T47D (cell line): ENCODE measurements at places on chromosomes 12 and 14.

GRCh38 chr12:19992311-19992710 is 376.0 kb upstream of the PDE3A start:
- no peak for DNase-seq

DNA sequence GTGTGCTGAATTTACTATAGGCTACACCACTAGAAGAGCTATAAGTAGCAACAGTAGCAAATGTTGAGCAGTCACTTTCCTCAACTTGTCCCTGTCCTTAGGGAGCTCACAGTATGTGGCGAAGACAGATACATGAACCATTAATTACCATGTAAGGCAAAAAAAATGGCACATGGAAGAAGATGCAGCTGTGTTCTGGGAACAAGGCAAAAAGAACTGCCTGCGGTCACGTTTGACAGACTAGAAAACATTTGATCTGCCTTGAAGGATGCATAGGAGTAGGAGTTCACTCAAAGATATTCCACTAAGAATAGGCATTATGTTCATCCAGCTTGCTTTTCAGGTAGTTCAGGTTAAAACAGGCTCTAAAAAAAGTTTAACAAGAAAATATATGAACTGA is 46.5 kb upstream of the IFNG-AS1 start:
- no peak for DNase-seq

GRCh38 chr12:69476276-69477017 is 6.3 kb downstream of the FRS2 start:
- no peak for DNase-seq

DNA sequence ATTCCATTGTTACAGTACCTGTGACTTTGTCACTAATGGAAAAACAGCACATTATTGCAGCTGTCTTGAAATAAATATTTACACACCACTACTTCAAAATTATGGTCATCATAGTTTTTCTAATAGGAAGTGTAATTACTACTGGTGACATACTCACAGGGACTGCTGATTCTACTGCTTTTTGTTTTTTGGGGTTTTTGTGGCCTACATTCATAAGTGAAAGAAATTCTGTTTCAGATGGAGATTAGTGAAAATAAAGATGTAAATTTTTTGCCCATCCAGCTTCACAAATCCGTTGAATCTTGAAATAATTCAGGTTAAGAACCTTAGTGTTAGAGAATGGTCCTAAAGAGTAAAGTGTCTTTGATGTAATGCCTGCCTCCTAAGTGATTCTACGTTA is 17.5 kb downstream of the KNTC1 start:
- no peak for DNase-seq

- no peak for DNase-seq
Measured at GRCh38 chr12:11759899-11760298, 110.4 kb downstream of the ETV6 start.

- no peak for DNase-seq
Measured at GRCh38 chr14:94052662-94053061, 26.5 kb downstream of the OTUB2 start.

DNA sequence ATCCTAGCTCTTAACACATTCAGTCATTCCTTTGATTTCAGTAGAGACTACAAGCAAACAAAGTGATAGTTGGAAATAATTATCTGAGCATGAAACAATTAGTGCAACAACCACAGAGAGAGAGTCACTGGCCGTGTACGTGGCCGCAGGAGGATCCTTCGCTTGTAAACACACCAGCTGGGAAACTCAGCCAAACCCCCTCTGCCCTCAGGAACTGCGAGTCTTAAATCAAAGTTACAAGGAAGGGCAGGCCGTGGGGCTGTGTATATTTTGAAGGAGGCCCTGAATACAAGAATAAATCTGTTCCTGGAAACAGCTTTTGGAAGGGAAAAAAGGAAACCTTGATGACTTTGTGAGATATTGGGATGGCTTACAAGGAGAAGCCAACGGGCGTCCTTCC is 164.5 kb downstream of the ANO2 start:
- no peak for DNase-seq

DNA sequence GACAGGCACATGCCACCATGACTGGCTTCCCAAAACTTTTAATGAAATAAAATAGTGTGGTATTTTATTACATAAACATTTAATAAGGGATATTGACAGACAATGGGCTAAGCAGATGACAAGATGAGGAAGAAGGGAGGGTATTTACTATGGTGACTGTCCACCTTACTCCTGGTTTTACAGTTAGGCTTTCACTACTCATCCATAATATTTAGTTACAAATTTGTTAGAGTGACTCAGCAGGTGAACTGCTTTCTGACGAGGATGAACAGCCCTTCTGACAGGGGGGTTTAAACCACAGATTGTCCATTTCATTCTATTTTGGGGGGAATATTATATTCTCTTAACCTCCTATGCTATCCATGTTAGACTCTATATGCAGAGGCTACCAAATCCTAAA is 3.6 kb upstream of the PALS1 start:
- no peak for DNase-seq

DNA sequence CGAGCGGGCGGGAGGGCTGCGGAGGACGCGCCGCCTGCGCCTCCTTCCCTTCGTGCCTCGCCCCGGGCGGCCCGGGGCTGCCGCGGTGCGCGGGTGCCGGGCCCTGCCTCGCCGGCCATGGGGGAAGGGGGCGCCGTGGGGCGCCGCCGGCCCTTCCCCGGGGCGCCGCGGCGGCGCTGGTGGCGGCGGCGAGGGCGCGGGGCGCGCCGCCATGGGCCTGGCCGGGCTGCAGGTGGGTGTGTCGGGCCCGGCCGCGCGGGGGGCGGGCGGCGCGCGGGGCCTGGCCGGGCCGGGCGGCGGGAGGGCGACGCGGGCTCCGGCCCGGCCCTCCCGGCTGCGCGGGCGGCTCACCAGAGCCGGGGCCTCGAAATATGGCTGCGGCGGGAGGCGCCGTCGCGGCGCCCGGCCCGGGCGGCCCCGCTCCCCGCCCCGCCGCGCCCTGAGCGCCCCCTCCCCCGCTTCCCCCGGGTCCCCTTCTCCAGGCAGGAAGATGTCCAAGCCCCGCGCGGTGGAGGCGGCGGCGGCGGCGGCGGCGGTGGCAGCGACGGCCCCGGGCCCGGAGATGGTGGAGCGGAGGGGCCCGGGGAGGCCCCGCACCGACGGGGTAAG is 5.1 kb downstream of the KMT5A start:
- DNase-seq = no peak

DNA sequence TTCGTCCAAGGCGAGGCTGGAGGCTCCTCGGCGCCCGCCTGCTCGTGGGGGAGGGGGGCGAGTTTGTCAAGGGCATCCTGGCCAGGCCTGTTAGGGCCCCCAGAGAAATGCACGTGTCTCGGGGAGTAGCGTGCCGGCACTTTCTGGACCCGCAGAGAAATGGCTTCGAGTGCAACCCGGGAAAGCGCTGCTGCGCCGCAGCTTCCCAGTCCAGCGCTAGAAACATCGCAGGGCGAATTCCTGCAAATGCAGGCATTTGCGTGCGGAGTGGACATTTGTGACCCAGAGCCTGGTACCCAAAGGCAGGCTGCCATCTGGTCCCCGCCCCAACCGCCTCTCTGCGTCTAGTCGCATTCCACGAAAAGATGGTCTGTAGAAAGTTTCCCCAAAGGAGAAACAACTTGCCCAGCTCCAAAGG is 756 bp downstream of the LGR5 start:
- no peak for DNase-seq

DNA sequence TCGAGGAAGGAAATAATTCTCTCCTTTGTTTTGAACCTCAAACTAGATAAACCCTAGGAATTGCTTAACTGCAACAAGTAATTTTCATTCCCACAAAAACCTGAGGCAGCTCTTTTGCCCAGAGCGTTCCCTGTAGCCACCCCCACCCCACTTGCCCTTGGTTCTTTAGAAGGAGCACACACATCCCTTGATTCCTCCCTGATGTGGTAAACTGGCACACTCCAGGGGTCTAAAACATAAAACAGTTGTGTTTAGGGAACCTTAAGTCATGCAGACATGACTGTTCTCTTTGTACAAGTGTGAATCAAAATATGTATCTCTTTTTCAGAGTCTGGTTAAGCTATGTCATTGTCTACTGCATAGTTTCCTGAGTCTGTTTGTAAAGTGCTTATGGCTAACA is 14.0 kb downstream of the MAPK1IP1L start:
- no peak for DNase-seq

GRCh38 chr12:39277416-39277815 is 165.5 kb downstream of the KIF21A start:
- DNase-seq = no peak

- DNase-seq = no peak
Measured at GRCh38 chr14:26282578-26282977, 315.3 kb downstream of the NOVA1 start.

- DNase-seq = no peak
Measured at GRCh38 chr14:104597576-104597975, 7.0 kb downstream of the TMEM179 start.

GRCh38 chr14:53151523-53152183 is 1.5 kb downstream of the DDHD1 start:
- peak; percentile 78 for DNase-seq

GRCh38 chr12:98389593-98389992 is 125.8 kb upstream of the TMPO start:
- no peak for DNase-seq

DNA sequence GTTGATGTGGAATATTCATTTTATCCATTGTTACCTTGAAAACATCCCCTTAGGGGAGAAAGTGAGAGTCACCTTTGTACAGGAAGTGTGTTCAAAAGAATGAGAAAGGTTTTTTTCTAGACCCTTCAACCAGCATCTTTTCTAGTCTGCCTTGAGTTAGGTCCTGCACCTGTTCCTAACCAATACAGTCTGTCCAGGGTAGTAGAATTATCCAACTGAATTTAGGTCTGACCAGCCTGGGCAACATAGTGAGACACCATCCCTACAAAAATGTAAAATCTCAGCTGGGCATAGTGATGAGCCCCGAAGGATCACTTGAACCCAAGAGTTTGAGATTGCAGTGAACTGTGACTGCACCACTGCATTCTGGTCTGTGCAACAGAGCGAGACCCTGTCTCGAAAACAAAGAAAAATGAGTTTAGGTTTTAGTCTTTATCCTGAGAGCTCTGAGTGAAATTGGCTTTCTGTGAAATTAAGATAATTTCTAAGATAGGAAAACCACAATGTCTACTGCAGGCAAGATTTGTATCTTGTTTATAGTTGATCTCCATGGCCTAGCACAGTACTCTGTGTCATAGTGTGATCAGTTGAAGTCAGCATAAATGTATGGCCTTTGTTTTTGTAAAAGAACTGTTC is 25.2 kb downstream of the ARHGAP5 start:
- no peak for DNase-seq

- no peak for DNase-seq
Measured at GRCh38 chr12:5328669-5329517, 103.0 kb upstream of the NTF3 start.

GRCh38 chr12:46557539-46558373 is 185.2 kb upstream of the SLC38A2 start:
- no peak for DNase-seq

- no peak for DNase-seq
Measured at GRCh38 chr14:63267171-63267570, 51.6 kb downstream of the GPHB5 start.

DNA sequence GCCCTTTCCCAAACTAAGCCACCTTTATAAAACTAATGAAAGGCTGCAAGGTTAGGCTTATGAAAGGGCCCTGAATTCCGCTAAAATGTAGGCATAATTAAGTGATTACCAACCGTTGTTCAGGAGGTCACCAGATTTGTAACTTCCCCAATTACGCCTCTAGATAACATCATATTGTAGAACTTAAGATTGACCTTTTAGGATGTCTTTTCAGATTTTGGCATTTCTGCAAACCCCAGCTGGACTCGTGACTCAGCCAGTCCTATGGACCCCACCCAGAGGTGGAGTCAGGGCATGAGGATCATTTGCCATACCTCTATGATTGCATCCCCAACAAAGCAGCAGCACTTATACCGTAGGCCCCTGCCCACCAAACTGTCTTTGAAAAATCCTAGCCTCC is 3.7 kb upstream of the LPCAT3 start:
- no peak for DNase-seq

GRCh38 chr14:23009939-23010726 is at the start of gene C14orf93:
TSS of gene C14orf93 (minus strand) at chr14:23010143. CDS start at chr14:22999023, 11,120 bp downstream.
- peak; percentile 50 for DNase-seq

DNA sequence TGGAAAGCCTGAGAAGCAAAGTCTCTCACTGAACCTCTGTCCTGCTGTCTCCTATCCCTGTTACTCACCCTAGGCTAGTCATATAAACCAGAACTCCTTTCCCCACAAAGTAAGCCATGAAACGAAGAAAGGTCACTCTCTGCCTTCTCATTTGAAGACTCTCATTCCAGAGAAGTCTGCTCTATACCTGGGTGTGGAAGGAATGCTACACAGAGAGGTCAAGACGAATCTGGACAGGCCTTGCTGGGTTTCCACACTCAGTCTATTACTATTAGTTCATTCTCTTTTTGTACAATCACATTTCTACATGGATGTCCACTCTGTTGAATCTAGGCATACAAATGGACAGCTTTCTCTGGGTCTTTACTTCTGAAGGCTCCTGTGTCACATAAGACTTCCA is 2.4 kb upstream of the AEBP2 start:
- DNase-seq = no peak

DNA sequence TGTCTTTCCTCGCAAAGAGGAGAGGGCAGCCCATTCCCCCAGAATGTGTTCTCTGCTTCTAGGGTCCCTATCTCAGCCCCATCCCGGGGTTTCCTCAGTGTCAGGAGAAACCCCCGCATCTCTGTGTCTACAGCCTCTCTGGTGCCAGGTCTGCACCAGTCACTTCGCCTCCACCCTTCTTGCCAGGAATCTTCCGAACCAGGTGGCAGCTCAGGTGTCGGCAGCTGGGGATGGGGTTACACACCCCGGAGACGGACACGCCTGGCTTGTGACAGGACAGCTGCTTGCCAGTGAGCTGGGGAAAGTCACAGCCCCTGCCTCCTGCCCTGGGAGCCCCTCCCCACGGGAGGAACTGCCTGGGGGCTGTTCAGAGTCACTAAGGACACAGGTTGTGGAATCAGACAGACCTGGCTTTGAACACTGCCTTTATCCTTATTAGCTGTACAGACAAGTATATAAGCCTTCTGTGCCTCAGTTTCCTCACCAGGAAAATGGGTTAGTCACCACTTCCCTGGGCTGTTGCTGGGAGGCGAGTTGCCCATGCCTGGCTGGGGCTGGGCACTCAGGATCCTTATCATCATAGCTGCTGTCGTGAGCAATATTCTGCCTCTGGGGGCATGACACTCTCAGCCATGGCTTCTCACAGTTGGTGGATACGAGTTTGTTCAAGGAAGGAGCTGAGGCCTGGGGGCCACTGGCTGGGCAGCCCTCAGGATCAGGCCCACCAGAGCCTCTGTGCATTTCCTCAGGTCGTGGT is 10.8 kb downstream of the HIP1R start:
- no peak for DNase-seq

- no peak for DNase-seq
Measured at GRCh38 chr12:49987625-49988303, 15.0 kb downstream of the AQP6 start.

DNA sequence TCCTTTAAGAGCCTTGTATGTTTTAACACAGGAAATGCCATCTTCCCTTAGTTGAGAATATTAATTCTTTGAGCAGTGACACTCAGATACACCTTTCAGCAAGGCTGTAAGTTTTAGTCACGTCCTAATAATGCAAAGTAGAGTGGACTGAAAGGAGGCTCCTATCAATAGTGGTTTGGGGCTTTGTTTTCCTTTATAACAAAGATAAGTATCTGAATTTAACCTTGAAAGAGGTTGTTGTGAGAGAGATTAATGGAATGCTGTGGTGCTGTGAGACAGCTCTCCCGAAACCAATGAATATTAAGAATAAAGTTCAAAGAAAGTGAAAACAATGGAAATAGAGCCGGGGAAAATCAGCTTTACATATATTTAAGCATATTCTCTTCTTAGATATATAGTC is 259.6 kb downstream of the ERC1 start:
- DNase-seq = no peak
